Cardiac fibroblast (primary cell): ENCODE measurements at places on chromosomes 5 and 9.

- DNase-seq: no peak
Observed at GRCh38 chr5:168800701-168801100, 221.5 kb upstream of the PANK3 start.

DNA sequence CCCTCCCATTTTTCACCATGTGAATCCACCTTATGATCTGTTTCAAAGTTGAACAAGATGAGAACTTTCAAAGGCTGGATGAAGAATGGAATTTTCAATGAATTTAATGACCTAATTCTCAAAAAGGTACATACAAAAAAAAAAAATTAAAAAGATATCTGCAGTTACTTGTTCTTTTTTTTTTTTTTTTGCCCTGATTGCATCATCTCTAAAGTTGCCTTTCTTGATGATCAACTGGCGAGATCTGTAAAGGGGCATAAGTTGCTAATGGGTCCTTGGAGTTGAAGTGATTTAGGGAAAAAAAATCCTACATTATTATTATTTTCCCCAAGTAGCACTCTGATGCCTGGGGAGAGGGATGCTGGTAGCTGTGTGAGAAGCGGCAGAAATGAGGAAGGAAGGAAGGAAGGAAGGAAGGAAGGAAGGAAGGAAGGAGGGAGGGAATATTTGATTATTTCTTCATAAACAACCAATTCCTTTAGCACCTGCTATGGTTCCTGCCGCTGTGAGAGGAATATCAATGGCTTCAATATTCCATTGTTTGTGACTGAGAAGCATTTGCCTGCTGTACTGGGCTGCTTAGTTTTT lies 48.8 kb upstream of the CD180 start:
- DNase-seq: no peak

DNA sequence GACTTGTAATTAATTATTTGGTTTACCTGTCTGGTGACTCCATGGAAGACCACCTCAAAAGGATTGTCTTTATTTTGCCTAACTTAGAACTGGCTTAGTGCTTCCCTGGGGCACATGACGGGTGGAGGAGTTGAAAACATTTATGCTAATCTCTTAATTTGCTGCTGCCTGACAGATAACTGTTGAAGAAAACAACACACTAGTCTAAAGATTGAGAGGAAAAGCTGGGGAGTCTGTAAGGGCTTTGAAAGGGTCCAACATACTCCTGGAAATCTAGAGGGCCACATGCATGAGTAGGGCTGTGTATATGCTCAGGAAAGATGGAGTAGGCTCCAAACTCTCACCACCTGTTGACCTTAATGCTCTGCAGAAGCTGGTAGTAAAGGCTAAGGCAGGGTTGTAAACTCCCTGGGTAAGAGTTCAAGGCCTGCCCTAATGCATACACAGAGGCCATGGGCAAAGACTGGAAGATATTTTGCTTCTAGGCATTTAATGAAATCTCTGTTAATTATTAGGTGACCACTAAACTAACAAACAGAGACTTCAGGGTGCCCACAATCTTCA lies 40.7 kb downstream of the NR3C1 start:
- no peak for DNase-seq

GRCh38 chr9:128365525-128365924 lies 5.6 kb upstream of the URM1 start:
- no peak for DNase-seq

GRCh38 chr9:114115654-114116125 lies 16.6 kb upstream of the KIF12 start:
- no peak for DNase-seq

DNA sequence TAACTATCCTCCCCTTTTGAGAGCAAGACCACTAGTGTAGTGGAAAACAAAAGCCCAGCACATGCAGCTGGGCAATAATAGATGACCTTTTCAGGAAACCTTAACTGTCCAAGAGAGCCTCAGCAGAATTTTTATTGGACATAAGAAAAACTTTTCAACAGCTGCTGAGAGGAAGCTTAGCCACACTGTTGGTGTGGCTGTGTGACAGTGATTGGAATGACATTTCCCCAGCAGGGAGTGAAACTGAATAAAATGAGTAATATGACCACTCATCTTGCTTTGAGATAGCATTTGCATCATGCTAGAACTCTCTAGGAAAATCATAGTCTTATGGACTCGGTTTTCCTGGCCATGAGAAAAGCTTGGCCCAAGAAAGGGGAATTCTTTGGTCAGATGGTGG lies 687.8 kb downstream of the SLCO4C1 start:
- no peak for DNase-seq

- DNase-seq: no peak
Observed at GRCh38 chr5:133910571-133910970, 57.9 kb downstream of the C5orf15 start.

DNA sequence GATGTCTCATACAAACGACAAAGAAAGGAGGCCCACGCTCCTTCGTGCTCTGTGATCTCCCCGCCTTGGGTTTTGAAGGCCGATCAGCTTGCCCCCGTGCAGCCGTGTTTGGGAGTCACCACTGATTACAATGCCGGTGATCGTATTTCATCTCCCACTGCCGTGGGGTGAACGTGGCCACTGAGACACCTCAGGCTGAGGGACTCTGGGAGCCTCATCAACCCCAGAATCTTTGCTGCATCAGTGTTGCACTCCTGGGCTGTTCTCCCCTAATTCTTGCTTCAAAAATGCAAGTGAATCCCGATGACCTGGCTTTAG lies 194.2 kb downstream of the HSPA4 start:
- DNase-seq: no peak

DNA sequence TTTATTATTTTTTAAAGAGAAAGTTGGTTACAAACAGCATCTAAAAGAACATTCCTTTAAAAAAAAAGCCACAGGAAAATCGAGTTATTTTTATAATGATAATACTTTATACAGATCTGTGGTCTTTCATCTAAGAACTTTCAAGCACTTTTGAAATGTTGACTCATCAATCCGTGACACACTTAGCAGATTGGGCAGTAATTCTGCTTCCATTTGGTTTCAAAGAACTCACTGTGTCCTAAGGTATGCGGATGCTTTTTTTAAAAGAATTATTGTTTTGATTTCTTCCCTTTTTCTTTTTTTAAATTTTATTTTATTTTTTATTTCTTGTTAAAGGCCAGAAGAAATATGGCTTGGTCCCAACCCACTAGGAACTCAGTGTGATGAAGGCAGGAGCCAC lies 147.8 kb downstream of the AOPEP start:
- DNase-seq: peak; percentile 77

- DNase-seq: peak; percentile 72
Observed at GRCh38 chr9:116365056-116365471, 211.5 kb downstream of the PAPPA start.

DNA sequence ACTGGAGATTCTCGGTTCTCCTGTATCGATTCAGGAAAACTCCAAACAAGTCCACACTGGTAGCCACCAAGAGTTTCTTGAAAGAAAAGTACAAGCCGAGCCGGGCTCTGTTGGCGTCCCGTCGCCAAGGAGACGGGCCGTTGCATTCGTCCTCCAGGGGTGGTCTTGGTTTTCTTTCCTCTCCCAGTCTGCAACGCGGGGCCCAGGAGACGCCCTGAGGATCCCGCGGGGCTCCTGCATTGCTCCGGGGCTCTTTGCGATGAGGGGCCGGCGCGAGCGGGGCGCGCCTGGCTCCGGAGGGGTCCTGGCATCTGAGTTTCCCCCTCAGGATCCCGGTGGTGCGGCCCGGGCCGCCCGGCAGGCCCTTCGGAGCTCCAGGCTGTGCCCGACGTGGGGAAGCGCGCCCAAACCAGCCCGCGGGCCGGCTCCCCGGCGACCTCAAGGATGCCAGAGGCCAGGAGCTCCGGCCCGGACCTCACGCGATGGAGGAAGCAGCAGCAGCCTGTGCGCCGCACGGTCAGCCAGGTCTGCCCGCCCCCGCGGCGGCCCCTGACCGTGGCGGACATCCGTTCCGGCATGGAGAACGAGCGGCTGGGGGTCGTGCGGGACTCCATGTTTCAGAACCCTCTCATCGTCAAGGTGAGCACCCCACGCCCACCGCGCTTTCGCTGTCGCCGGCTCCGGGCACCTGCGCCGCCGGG lies at the start of gene CFAP77:
Gene CFAP77, plus strand, starts transcription at position 384 of the 701 bp plus-strand sequence. Its CDS starts 61 bp downstream, at position 445.
- peak; percentile 70 for DNase-seq

DNA sequence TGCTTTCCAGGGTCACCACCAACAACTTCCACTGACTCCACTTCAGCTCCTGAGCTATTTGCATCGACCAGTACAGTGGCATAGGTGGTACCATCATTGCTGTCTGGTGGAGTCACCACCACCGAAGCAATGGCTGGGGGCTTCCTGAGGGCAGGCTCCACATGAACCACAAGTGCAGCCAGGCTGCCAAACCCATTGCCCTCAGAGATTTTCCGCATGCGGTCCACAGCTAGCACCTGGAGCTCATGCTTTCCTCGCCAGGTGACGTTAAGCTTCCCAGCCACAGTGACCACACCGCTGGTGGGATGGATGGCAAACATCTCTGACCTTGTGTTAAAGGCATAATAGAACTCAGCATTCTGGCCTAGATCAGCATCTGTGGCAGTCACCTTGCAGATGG lies 23.1 kb downstream of the FAT2 start:
- no peak for DNase-seq

- no peak for DNase-seq
Observed at GRCh38 chr9:125400725-125401716, 139.4 kb downstream of the GAPVD1 start.

DNA sequence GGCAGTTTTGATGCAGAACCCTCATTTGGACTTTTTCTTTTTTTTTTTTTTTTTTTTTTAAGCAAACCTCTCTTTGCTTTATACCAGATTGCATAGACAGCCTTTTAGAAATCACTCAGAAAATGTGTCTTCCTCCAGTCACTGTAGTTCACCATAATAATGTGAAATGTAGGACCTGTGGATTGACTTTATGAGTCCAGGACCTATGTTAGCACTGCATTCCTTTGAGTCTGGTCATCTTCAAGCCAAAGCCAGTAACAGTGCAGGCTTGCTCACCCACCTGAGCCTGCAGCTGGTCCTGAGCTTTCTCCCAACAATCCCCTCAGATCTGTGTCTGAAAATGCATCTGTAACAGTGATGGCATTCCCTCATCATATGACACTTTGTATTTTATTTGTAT lies 110.7 kb upstream of the NFIL3 start:
- no peak for DNase-seq

- no peak for DNase-seq
Observed at GRCh38 chr9:84860249-84861115, 191.0 kb downstream of the NTRK2 start.

DNA sequence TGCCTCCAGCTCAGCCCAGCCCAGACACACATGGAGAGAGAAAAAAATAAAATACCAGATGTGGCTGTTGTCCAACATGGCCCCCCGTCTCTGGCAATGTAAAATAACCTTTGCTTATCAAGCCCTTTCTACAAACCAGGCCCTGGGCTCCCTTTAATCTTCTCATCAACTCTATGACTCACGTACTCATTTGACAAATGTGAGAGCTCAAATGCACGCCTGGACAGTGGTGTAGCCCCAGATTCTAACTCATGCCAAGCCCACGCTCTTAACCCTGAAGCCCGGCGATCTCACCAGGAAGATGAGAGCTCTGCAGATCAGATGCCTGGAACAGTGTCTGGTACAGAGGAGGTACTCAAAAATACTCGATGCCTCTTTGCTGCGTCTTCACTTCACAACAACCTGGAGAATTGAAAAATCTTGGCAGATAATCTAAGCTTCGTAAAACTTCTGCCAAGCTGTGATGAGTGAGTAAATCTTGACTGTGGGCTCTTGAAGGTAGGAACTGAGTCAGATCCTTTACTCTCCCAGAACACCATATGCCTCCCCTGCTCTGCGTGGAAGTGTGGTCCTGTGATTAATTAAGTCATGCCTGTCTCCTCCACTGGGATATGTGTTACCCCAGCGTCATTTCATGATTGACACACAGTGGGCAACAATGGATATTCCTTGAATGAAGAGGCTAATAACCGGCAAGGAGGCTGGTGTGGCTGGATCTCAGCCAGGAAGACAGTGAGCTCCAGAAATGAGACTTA lies 102.0 kb upstream of the FSTL4 start:
- DNase-seq: no peak

DNA sequence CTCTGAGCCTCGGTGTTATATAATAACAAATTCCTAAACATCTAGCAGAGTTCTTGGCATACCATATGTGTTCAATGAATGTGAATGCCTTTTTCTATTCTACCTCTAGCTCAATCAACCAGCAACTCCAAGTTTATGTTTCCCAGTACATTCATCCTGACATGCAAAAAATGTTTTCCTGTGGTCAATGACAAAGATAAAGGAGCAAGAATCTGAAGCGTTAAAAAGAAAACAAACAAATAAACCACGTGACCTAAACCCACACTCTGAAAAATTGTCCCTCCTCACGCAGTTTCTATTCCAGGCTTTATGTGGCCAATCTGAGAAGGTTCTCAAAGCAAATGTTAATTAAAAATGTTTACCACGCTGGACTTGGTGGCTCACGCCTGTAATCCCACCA lies 18.0 kb downstream of the KLF4 start:
- DNase-seq: peak; percentile 39

DNA sequence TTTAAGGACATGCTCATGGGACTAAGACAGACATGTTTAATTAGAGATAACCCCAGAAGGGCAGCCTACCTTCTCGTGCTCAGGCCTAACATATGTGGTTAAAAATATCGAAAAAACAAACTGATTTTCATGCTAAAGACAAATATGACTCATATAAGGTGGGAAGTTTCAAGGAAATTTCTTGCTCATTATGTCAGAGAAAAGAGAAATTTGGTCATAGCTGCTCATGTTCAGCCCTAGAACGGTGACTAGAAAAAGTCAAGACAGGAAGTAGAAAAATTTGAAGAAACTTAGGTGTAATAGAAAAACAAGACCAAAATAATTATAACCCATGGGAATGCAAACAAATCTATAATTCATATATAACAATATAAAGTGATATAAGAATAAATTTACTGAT lies 120.6 kb downstream of the PRDM9 start:
- peak; percentile 17 for DNase-seq

- no peak for DNase-seq
Observed at GRCh38 chr5:126568206-126568755, 26.7 kb downstream of the ALDH7A1 start.

DNA sequence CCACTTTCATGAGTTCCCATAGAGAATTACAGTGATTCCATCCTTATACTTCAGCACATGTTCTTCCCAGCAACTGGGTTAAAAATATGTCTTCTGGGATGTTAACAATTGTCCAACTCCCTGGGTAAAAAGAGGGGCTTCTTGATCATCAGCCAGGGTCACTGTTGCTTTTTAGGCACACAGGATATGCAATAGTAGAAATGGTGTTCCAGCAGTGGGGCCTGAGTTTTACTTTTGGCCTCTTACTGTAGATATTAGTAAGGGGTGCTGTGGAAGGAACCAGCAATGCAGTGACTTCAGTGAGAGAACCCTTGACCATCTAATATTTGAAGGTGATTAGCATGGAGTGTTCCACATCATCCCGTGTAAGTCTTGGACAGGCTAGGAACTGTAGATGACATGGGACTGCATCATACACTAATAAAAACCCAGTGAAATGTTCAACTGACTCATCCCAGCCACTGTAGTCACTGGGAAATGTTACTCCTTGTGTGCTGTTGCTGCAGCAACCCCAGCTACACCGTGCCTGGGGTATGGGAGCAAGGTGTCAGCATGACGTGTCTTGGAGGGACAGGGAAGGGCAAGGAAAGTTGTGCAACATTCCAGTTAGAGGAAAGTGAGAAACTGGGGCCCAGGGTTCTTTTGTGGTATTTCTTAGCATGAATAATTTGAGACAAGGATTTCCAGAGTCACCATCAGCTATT lies 610.9 kb downstream of the RAB3C start:
- DNase-seq: peak; percentile 92
